ENCODE measurements at places on chromosomes 16 and 17.
A peak's percentile ranks its signal among the peaks of the same experiment; 100 is the strongest.

GRCh38 chr16:2843526-2843925, 13.4 kb downstream of the ZG16B start:
- DNase-seq = no peak

DNA sequence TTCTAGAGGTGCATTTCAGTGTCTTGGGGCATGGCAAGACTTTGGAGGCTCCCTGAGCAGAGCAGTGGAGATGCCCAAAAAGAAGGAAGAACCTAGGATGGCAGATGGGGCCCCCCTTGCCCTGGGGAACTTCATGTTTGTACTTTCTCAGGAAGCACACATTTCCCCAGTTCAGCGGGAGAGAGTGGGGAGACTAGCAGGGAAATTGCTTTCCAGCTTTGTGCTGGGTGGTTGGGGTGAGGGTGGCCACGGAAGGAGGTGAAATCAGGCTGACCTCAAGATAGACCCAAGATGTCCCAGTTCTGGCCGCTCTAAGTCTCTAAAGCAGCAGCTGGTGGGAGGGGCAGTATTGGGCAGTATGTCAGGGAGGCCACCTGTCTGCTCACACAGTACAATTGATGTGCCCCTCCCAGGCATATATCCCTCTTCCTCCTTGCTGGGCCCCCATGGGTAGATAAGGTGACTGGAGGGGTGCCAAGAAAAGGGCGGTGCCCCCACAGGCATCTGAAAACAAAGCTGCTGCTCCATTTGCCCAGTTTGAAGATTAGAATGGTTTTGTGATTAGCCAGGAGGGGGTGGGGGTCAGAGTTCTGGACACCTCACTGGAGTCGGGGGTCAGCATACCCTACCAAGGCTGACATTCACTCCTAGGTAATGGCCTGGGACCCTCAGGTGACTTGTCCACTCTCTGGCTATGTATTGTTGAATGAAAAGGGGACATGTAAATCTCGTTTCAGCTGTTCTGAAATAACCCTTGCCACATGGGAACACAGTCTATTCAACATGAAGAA, 17.1 kb upstream of the NAGLU start:
- DNase-seq = peak; percentile 40

DNA sequence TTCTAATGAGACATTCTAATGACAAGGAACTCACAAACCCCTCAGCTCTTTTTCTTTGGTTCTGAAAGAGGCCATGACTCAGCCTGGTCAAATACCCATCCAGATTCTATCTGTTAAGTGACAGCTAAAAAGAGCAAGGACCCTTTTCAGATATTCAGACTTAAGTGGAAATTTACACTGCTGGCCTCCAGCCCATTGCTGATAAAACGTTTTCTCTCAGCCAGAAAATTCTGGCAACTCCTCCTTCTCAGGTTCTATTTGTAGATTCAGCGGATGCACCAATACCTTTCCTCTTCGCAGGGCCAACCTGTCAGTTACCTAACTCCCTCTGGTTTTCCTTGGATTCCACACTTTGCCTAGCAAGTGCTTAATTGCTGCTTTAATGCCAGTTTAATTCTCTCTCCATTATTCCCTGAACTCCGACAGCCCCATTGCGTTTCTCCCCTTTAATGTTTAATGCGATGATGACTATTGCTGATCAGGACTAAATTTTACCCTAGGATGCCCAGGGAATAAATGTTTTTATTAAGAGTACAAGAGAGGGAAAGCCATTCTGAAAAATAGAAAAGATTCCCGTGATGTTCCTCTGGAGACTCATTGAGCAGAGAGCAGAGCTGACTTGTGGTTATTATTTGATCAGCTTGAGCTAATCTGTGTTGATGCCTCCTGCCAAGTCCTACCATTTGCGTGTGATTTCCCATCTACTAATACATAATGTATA, 35.9 kb upstream of the TOM1L1 start:
- no peak for DNase-seq

DNA sequence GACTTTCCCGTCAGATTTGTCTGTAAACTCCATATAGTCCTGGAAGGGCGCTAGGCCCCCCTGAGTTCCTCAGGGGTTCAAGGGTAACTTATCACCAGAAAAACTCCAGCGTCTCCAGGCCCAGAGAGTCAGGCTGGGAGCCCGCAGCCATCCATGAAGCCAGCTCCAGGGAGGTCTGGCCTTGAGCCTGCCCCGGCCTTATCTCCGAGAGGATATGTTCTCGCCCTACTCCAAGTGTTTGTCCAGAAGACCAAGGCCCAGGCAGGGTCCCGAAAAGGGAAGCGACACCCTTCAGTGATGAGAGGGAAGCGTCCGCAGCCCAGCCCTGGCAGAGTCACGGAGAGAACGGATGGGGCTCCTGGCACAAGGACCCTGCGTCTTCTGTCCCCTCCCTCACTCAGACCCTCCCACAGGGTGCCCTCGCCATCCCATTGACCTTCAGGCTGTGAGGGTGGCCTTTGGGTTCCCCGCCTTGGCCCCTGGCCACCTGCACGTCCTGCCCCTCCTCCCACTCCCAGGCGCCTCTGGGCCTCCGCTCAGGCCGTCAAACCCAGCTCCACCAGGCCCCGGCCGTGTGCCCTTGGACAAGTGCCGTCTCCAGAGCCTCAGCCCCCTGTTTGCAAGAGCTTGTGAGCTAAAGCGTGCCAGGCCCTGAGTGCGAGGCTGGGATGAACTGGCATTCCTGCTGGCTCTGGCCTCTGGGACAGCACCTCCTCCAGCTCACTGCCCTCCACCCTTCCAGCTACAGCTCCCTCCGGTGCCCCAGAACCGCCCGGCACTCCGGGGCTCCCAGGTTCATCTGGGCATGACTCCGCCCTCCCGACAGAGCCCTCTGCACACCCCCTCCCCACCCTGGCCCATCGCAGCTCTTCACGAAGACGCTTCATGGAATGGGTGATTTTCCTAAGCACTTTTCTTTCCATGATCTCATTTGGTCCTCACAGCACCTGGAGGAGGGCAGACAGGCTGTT, 83.4 kb downstream of the ZDHHC7 start:
- DNase-seq = no peak

- DNase-seq = no peak
Observed at GRCh38 chr17:60391471-60392041, 377 bp downstream of the USP32 start.

DNA sequence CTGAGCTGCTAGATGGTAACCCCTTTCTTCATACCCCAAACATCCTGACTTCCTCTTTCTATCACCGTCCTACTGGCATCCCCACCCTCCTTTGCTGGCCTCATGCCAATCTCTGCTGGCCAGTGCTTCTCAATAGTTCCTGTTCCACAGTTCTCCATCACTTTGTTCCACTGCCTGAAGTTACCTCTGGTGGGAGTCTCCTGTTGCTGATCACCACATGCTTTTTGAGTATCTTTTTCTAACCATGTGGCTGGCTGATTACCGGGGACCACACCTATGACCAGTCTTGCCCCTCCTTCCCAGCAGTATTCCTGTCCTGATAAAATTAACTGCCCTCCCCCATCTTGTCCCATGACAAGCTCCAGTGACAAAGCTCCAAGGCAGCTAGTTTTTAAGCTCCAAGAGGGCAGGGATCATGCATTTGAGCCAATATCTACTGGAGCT, 380.4 kb upstream of the CCL2 start:
- DNase-seq = no peak

DNA sequence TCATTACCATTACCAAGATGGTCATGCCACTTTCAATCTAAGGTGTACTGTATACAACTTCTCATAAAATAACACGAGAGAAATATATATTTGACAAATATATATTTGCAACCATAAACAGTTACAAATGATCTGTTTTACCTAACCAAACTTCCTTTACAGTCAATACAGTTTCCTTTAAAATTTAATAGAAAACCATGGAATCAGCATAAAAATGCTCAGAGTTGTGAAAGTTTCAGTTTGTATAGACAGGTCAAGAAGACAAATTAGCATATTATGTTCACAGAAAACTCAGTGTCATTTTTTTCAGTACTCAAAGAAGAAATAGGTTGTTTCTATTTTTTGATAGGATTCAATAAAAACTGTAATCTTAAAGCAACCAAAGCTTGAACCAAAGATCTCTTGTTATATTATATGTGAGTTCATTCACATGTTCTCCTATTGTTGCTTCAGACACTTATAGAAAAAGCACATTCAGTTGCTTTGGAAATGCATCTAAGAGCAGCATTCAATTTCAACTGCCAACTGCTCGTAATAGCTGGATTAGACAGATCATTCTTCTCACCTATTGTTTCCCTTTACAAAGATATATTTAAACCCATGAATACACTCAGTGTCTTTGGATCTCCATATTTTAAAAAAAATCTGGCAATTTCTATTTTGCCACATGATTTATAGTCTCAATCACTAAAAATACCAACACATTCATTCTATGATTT, 15.1 kb downstream of the SSH2 start:
- DNase-seq = no peak

GRCh38 chr17:77542551-77543490, 402.1 kb downstream of the SEC14L1 start:
- peak; percentile 95 for DNase-seq

DNA sequence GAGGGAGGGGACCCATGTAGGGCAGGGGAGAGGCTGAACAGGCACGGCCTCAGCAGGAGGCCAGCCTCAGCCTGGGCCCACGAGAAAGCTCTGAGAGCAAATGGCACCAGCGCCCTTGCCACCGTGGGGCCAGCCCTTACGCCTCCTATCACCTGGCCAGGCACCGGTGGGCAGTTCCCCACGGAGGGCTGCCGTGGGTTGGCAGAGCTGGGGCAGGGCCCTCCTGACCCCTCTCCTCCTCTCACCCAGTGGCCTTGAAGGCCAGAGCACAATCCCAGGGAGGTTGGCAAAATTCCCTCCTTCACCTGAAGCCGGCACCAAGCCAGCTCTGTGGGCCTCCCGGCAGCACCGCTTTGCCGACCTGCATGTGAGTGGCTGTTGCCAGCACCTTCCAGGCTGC, 53.1 kb upstream of the ENPP7 start:
- DNase-seq = no peak

- DNase-seq = no peak
Observed at GRCh38 chr16:66701026-66701425, 4.5 kb upstream of the CMTM4 start.

DNA sequence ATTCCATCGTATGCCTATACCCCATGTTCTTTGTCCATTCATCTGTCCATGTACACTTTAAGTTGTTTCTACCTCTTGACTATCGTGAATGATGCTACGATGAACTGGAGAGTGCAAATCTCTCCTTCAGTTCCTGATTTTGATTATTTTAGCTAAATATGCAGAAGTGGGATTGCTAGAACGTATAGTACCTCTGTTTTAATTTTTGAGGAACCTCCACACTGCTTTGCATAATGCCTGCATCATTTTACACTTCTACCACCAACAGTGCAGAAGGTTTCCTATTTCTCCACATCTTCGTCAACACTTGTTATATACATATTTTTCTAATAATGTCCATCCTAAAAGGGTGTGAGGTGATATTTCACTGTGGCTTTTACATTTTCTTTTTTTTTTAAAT, 43.9 kb downstream of the SDR42E1 start:
- no peak for DNase-seq

DNA sequence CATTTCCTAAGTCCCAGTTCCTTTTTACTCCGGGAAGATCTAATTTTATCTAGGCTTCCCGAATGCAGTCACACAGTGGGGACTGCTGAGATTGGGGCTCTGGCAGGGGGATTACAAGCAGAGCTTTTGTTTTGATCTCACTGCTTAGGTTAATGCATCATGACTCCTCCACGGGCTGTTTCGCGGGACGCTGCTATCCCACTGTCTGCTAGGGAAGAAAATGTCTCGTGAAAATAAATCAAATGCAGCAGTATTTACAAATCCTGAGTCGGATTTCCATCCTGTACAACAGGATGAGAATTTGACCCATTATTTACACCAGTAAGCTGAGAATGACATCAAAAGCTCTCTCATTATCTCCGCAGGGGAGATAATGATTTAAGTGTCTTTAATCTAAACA, 83.8 kb downstream of the CDH11 start:
- no peak for DNase-seq

DNA sequence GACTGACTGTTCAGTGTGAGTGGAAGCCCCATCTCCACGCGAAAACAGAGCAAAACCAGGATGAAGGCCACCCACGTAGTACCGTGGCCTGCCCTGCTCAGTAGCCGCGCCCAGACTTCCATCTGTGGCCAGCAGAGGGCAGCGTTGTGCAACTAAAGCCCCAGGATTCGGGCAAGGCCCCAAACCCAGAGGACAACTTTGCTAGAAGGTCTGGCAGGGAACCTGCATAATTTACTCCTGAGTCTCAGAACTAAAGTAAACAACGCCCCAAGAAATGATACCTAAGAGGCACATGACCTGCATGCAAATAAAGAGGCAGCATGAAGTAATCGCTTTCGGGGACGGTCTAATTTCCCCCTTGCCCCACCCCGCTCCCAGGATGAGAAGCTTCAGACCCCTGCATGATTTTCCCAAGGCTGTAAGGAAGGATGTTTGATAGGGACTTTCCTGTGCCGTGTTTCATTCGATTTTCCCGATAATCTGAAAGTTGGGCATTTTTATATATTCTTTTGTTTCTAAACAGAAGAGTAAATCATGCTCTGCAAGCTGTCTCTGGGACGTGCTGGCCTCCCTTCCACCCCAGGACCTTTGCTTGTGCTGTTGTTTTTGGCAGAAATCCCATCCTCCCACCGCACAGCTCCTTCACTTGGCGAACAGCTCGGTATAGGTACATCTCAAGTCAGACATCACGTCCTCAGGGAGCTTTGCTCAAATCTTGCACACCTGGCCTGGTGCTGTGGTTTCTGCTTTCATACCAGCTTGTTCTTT, 18.6 kb downstream of the HSBP1 start:
- peak; percentile 64 for DNase-seq

- DNase-seq = no peak
Observed at GRCh38 chr17:77322514-77323412, 182.0 kb downstream of the SEC14L1 start.

- DNase-seq = no peak
Observed at GRCh38 chr16:75248536-75249380, 2.7 kb downstream of the BCAR1 start.

- no peak for DNase-seq
Observed at GRCh38 chr17:12691173-12691572, 25.5 kb downstream of the MYOCD start.
